Calu3 (cell line): ENCODE measurements at places on chromosomes 3 and 15.

DNA sequence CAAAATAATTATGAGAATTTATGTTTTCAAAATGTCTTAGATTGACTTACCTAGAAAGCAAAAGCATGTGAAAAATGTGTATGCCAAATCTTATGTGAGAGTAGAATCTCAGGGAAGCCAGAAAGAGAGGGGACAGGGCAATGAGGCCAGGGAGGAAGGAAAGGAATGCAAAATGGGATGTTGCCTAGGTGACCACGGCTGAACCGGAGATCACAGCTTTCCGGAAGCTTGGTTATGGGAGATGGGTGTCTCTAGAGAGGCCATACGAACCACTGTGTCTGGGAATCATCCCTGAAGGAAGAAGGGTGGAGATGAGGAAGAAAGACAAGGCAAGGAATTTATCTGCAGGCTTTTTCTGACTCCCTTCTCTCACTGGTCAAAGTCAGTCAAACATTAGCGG is 76.0 kb downstream of the SUCLG2 start:
- no peak for DNase-seq

GRCh38 chr3:124761250-124761796 is 31.1 kb downstream of the UMPS start:
- peak; percentile 84 for DNase-seq

DNA sequence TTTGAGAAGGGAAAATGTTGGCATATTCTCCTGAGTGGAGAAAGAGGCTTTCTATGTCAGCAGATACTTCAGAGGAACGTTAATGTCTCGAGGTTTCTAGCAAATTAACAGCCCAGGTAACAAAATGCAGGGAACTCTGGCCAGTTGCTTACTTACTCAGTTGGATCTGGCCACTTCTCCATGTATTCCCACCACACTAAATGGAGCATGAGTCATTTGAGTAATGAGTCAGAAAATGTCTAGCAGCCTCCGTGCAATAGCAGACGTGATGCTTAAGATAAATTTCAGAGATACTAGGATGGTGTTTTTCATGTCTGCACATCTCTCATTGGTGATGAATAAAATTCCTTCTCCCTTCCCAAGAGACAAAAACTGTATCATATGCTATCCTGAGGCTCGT is 671.5 kb downstream of the FHIT start:
- no peak for DNase-seq

- DNase-seq = no peak
Measured at GRCh38 chr15:82228750-82229149, 33.8 kb downstream of the EFL1 start.

- no peak for DNase-seq
Measured at GRCh38 chr15:87348746-87349145, 907.8 kb downstream of the NTRK3 start.

GRCh38 chr3:71064956-71065763 is 518.4 kb downstream of the FOXP1 start:
- peak; percentile 55 for DNase-seq

- no peak for DNase-seq
Measured at GRCh38 chr3:72065236-72065635, 280.3 kb upstream of the PROK2 start.

- no peak for DNase-seq
Measured at GRCh38 chr3:176328198-176328597, 869.1 kb downstream of the TBL1XR1 start.

DNA sequence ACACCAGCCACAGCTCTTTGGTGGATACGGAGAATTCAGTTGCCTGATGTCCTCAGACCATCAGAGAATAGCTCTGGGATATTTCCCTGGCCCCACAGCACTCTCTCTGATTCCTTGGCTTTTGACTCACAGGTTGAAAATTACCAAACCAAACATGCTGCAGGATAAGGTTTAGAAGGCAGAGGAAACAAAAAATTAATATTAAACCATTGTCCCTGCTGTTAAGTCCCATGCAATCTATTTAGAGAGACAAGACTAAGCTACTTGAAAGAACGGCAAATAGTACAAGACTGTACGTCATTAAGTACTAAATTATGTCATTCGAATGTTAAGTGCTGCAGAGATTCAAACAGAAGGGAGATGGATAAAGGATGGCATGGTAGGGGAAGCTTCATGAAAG is 501.4 kb downstream of the MECOM start:
- no peak for DNase-seq

- DNase-seq = no peak
Measured at GRCh38 chr3:88626456-88627120, 476.8 kb downstream of the C3orf38 start.

DNA sequence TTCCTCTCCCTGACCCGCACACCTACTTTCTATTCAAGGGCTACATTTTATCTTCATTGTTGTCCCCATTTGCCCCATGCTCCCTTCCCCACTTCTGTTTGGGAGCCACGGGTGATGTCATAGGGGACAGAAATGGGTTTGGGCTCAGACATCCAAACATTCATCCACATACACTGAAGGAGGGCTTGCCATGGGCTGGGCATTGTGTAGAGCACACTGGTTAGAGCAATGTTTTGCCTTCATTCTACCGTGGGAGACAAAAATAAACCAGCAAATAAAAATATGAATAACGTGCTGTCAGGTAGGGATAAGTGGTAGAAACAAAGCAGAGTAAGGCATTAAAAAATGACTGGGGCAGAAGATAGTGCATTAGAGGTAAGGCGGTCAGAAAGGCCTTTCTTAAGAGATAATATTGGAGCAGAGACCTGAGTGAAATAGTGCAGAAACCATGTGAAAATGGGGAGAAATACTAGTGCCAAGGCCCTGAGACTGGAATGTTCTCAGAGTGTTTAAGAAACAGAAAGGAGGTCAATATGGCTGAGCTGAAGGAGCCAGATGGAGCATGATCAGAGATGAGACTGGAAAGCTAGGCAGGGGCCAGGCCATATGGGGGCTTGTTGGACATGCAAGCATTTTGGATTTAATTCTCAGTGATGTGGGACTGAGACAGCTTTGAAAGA is 40.9 kb upstream of the CLSTN2 start:
- DNase-seq = no peak

DNA sequence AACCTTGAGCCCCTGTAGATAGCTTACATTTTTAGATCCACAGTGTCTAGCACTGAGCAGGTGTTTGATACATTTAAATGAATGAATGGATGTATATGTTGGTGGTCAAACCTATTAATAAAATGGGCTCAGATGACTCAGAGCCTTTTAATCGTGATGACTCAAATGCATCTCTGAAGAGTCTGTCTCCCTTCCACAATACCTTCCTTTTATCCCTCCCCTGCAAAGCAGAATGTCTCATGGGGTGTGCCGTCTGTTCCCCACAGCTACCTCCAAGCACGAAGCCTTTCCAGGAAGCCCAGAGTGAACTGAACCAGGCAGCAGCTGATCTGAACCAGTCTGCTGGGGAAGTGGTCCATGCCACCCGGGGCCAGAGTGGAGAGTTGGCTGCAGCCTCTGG is 303.5 kb upstream of the TPM1 start:
- peak; percentile 56 for DNase-seq

DNA sequence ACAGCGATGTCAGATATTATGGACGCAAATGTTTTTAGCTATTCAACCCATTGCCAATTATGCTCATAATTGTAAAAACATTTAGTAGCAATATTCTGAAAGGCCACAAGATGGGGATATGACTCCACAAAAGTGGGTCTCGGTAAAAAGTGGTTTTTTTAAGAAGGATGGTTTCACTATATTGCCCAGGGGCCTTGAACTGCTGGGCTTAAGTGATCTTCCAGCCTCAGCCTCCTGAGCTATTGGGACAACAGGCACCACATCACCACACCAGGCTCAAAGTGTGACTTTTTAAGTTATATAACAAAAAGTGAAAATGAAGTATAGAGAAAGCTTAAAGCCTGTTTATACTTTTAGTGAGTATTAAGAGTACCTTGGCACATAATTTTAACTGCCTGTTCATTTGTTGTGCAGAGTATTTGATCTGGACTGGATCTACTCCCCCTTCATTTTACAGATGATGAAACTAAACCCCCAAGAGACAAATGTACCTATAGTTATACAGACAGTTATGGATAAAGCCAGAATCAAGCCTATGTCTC is 9.4 kb downstream of the NAA50 start:
- no peak for DNase-seq

DNA sequence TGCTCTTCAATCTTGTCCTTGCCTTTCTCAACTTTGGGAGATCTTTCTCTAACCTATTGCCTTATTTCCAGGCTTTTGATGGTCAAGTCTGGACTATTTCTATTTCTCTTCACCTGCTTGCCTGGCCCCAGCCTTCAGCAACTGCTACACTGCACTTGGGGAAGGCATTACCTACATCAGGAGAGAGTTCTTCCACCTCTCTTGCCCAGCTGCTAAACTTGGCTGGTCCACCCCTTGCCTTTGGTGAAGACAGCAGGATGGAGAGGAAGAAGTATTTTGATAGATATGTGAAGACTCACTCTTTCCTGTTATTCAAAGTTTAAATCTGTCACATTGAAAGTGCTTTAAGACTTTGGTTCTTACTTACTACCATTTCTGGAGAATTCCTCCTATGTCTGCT is 574.8 kb downstream of the ZPLD1 start:
- no peak for DNase-seq

GRCh38 chr15:86654501-86654900 is 574.8 kb downstream of the AGBL1 start:
- no peak for DNase-seq

DNA sequence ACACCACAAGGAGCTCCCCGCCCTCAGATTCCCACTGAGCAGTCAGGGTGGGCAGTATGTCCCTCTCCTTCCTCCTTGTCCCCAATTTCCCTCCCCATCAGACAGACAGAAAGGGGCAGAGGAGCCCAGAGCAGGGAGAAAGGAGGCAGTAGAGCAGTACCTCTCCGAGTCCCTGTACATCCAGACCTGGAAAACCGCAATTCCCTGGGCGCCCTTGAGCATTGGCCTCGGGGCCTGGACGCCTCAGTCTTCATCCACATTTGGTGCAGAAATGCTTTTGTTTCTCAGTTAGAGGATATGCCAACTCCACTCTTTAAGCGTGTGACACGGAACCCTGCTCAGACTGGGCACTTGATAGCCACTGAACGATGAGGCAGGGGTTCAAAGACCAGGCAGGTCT is 5.9 kb downstream of the ISG20 start:
- no peak for DNase-seq

DNA sequence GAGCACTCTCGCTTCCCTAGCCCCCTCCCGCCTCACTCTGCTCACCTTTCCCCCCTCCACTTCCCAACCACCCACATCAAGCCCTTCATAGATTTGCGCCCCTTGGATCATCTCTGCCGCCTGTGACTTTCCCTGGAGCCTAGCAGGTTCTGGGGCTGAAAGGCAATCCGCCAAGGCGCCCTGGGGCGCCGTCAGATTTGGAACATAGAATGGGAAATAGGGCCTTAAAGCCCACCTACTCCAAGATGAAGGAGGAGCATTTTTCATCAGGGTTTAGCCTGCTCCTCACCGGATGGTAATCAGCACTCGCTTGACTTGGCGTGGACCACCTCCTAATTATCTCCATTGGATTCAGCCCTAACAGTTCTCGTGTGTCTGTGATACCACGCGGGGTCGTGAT is 1.3 kb downstream of the CPNE4 start:
- DNase-seq = no peak

- DNase-seq = no peak
Measured at GRCh38 chr3:171802590-171802956, 7.7 kb downstream of the PLD1 start.

- no peak for DNase-seq
Measured at GRCh38 chr3:72658466-72659100, 189.7 kb downstream of the SHQ1 start.

DNA sequence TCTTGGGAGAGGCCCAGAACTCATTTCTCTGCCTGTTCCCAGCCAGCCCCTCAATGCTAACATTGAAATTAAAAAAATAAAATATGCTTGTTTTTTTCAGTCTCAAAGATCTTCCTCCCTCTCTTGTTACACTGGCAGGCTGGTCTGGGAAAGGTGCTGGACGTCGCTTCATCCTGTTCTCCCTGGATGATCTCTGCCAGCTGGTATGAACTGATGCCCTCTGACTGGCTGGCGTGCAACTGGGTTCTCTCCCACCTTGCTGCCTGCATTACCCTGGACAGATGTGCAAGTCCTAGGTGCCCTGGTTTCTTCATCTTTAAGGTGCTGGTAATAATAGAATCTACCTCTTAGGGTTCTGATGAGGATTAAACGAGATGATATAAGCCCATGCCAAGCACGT is 263.9 kb upstream of the PROK2 start:
- no peak for DNase-seq

DNA sequence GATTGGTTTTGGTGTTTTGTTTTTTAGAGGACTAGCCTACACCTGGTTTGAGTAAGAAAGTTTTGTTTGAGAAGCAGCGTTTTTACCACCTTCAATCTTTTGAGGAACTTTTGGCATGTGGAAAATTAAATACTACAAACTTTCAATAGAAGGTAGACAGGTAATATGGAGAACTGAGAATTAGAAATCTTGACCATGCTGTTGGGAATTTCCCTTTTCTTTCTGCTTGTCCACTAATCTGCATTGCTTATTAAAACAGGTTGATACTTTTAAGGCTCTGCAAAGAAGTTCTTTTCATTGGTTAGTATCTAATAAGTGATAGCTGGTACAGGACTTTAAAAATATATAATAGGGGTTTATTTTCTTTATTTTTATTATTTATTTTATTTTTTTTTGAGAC is 31.9 kb downstream of the UBE2E1 start:
- no peak for DNase-seq

DNA sequence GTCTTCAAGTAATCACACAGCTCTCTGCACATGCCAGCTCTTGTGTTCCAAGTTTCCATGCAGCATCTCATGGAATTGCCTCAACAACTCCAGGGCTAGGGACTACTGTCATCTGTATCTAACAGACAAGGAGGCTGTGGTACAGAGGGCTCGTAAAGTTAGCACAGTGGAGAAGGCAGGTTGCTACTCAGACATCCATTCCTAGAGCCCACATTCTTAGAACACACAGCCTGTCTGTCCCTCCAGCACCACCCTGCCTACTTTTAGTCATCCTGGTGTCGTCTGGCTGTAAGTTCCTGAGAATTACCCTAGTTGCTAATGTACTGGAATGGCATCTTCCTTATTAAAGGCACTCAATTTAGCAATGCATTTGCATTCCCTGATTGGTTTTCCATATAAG is 862.5 kb downstream of the FHIT start:
- DNase-seq = no peak

DNA sequence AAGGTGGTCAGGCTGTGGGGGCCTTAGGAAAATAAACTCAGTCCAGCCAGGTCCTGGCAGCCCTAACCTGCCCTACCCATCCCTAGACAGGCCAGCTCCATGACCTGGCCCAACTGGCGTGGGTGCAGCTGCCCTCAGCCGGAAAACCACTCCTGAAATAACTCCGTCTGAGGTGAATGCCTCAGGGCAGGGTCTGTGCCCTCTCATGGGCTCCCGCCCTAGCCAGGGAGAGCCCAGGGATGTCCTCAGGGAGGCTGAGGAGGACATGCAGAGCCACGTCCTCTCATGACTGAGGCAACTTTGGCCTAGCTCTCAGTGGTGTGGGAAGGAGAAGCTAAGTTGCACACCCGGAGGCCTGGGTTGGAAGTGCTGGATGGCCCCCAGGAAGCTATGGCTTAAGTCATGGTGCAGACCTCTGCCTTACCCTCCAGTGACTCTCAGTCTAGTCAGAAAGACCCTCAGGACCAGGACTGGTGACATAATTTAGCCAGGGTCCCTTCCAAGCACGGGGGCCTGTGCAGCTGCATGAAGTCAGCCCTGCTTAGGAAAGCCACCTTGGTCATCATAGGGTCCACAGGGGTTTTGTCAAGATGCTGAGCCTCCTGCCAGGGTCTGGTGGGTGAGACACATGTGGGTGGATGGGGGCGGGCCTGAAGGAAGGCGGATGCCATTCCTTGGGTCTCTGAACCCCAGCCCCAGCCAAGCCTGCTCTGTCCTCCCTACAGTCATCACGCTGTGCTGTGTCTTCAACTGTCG is 7.4 kb downstream of the TMIE start:
- DNase-seq = no peak
